ENCODE measurements at places on chromosomes 1 and 21.

GRCh38 chr1:237809099-237809498, 81.6 kb downstream of the ZP4 start:
- DNase-seq, result no peak

- peak; percentile 39 for DNase-seq
Measured at GRCh38 chr1:221315330-221315729, 426.6 kb downstream of the DUSP10 start.

DNA sequence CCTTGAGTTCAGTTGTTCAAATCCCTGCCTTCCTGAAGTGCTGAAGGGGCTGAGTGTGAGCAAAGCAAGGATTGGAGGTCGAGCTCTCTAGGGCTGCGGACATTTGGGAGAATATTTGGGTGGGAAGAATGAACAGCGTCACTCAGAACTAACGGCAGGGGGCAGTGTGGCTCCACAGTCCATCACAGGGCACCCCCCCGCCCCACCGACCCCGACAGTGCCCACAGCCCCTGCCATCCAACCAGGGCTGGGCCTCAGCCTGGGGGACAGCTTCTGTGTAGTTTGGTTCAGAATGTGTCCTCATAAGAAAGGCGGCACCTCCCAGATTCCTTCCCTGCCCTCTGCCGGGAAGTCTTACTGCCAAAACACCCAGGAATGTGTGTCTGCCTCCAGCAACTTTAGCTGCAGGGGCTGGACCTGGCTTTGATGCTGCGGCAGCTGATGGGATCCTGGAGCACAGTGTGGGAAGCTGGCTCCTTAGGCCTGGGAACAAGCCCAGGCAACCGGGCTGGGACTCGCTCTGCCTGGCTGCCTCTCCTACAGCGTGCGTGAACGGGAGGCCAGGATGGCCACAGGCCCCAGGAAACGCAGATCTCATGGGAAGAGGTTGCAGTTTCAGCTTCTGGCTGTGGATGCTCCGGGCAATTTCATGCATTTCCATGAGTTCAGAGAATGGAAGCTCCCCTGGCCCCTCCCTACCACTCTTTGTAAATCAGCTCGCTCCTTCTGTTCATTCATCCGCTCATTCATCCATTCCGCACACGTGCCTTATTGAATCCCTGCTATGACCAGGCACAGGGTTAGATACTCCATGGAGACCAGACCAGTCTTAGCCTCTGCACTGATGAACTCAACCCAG, 104.9 kb upstream of the TMPRSS2 start:
- peak; percentile 74 for DNase-seq

DNA sequence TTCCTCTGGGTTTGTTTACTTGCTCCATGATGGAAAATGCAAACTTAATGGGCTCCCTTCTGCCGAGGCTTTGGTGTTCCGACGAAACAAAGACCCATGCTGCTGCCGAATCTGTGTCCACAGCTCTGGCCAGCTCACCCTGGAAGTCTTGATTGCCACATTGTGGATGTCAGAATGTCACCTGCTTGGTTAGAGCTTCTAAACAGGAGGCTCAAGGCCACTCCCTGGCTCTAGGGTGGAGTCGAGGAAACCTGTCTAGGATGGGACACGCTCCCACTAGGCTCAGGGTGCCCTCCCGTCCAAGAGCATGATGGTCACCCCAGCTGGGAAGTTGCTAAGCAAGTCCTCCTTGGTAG, 279.3 kb upstream of the VAMP3 start:
- no peak for DNase-seq

DNA sequence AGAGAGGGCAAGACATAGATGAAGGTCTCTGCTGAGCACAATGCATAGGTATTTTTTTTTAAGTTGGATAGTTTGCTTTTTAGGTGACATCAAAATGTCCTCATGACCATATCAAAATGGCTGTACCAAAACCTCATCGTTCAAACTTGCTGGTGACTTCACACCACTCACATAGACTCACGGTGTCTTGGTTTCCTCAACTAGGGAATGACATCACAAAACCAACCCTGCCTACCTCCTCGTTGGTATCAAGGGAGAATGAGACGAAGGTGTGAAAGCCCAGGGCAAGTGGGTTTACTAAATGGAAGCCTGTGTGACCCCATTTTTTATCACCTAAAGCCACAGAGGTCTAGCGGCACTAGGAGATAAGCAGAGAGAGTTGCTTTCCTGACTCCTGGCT, 1.6 kb downstream of the PIGR start:
- no peak for DNase-seq

DNA sequence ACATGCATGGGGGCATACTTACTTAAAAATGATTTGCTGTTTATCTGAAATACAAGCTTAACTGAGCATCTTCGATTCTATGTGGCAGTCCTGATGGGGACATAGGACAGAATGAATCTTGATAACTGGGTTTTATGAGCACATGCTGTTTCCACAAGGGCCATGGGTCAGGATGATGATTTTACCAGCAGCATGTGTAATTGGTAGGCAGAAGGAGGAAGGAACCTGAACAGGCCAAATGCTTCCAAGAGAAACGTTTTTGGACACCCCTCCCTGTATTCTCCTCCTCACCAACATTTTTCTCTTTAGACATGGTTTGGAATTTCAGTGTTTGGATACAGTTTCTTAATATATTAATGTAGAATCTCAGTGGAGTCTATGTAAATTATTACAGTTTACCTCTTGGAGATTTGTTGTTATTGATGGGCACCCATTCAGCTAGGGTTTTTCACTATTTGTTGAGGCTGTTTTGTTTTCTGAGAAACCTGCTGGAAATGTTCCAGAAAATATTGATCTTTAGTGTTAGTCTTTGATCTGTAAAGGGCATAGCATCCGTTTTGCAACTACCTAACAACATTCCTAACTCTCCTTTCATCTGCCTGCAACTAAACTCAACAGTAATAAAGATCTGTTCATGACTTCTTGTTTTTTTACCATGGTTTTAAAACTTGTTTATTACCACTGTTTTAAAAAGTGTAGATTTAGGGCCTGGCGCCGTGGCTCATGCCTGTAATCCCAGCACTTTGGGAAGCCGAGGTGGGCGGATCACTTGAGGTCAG, 42.0 kb downstream of the TBCE start:
- DNase-seq, result no peak

DNA sequence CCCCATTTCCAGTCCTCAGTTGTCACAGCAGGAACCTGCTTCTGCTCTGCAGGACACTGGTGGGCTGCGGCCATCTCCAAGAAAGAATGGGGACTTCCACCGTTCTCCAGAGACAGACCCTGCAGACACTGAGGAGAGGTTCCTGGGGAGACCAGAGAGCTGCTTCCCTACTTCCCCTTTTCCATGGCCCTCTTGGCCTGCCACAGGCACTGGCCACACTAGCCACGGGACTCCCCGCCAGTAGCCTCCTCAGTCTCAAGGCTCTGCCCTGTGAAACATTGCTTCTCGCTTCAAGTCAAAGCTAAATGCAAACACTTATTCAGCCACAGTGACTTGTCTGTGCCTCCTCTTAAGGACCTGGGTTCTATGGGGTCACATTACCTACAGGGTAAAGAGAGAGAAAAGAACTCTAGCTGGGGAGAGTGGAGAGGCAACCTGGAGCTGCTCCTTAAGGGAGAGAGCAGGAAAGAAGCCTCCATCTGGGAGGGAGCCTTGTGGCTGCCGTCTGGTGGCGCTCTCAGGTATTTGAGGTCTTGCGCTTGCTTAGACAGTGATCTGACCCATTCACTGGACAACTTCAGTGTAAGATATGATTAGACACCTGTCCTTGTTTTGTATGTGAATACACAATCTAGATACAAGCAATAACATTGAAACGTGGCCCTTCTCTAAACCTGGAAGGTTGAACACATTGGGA, 5.4 kb upstream of the SLAMF8 start:
- peak; percentile 50 for DNase-seq

- DNase-seq, result no peak
Measured at GRCh38 chr1:32939655-32940371, 24.8 kb downstream of the RNF19B start.

DNA sequence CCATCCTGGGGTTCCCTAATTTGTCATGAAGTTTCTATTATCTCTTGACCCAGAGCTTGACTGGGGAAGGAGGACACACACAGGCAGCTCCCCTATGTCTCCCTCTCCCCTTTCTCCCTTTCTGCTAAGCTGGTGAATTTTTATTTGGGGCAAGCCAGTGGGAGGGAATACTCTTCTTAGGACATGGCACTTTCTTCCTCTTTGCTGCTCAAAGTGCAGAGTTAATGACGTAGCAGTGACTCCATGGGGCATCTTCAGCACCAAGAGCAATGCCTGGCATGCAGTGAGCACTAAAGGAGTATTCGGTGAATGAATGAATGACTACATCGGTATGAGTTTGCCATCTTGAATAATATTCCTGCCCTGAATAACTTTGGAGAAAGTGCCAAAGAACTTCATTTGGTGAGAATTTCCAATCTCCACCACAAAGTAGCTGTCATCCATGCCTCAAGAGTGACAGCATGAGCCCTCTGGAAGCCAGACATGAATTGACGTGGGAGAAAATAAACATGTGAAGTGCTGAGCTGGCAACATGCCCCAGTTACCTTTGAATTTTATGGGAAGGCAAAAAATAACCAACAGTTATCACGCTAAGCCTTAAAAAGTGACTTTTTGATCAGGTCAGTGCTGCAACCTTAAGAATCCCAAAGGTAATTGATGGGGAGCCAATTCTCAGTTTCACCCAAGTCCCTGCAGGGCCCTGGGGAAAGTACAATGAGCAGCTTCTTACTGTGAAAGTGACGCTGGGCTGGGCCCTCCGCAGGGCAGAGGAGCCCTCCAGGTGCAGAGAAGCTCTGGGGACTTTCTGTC, 22.1 kb upstream of the ATF3 start:
- no peak for DNase-seq

- DNase-seq, result peak; percentile 82
Measured at GRCh38 chr1:921011-921837, 2.5 kb upstream of the SAMD11 start.
